T-cell (primary cell): ENCODE measurements at places on chromosomes 6 and 20.

DNA sequence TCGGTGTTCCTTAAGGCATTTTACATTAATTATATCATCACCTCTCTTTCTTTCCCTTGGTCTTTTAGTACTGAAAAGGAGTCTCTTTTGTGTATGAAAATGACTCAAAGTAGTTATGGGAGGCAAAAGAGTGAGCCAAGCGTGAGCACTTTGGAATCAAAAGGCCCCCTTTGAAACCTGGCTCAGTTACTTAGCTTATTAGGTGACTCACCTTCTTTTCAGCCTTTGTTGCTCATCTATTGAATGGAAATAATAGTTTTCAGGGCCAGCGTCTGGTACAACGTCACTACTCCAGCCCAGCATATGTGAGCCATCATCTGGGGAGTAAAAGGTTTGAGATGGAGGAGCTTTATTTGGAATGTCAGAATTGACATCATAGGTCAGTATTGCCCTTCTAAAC lies 147.4 kb upstream of the SCGN start:
- DNase-seq, result no peak

GRCh38 chr6:119277052-119277451 lies 72.5 kb downstream of the MAN1A1 start:
- DNase-seq, result no peak

- no peak for DNase-seq
Observed at GRCh38 chr6:74134327-74134726, 438.3 kb downstream of the CD109 start.

DNA sequence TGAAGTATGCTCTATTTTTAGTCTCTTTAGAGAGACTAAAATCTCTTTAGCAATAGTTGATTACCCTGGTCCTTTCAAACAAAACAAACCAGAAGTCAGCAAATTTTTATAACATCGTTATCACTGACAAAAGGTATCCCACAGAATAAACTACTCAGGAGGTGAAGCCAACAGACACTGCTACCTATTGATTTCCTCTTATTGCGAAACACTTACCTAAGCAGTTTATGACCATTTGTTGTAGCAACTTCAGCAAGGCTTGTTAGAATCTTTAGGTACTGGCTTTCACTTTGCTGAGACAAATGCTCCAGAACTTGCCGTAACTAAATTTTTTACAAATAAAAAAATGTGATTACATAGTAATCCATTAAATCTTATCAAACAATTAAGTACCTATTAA lies 64.4 kb downstream of the HACE1 start:
- no peak for DNase-seq
